H9 (cell line): ENCODE measurements at places on chromosomes 11 and 22. TPM values are rescaled to one million over a fixed set of nuclear protein-coding genes. Genes with fewer than 3 reads are reported as not detected.

Gene OR10G4
- 0.07 TPM in 1 of 2 replicates, not detected in the other for total RNA-seq

- no peak overlapping the region for H3K27ac ChIP-seq
- H3K36me3 ChIP-seq: peaks cover 41% of the 10 kb centered on the region
- H3K4me1 ChIP-seq: no peaks in the 10 kb centered on the region
- no peak for DNase-seq
Measured at GRCh38 chr11:108237058-108237481, 14.2 kb downstream of the ATM start.

GRCh38 chr22:35349704-35350538, 31.0 kb upstream of the HMOX1 start:
- no peak overlapping the region for H3K27ac ChIP-seq
- H3K27me3 ChIP-seq: no peaks in the 10 kb centered on the region
- no peak overlapping the region for H3K4me3 ChIP-seq
- no peak for DNase-seq
- H3K36me3 ChIP-seq: no peaks in the 10 kb centered on the region; the same call in 1 of the 3 replicates

Gene APOBEC3H
- 0.48 TPM in 2 replicates for total RNA-seq

GRCh38 chr11:44398266-44399030, 88.5 kb upstream of the ALX4 start:
- H3K4me3 ChIP-seq: no peak overlapping the region
- DNase-seq: no peak
- H3K4me1 ChIP-seq: no peaks in the 10 kb centered on the region
- H3K36me3 ChIP-seq: no peaks in the 10 kb centered on the region; the same call in 2 of the 3 replicates
- no peak overlapping the region for H3K27ac ChIP-seq
- H3K27me3 ChIP-seq: no peaks in the 10 kb centered on the region

Gene RASSF7
- 26.3 and 30.0 TPM in 2 replicates for total RNA-seq

GRCh38 chr11:2775626-2776350, 76.0 kb upstream of the KCNQ1OT1 start:
- no peaks in the 10 kb centered on the region for H3K36me3 ChIP-seq
- no peak for DNase-seq
- peaks cover 5% of the 10 kb centered on the region; the same call in 1 of the 2 replicates for H3K27me3 ChIP-seq

Gene KIAA1671
- total RNA-seq: 20.7 and 22.6 TPM in 2 replicates

Gene POU2AF1
- not detected in 2 replicates for total RNA-seq

Gene ARHGAP20
- total RNA-seq: 0.04 and 0.09 TPM in 2 replicates

Gene PKDREJ
- 0.04 and 0.09 TPM in 2 replicates for total RNA-seq

Gene OR6A2
- 0.33 and 0.35 TPM in 2 replicates for total RNA-seq

Gene P2RY2
- total RNA-seq: 0.26 and 0.35 TPM in 2 replicates

- no peak overlapping the region for H3K27ac ChIP-seq
- no peaks in the 10 kb centered on the region for H3K4me1 ChIP-seq
- no peak overlapping the region for H3K4me3 ChIP-seq
- no peaks in the 10 kb centered on the region; the same call in 2 of the 3 replicates for H3K36me3 ChIP-seq
- no peaks in the 10 kb centered on the region for H3K27me3 ChIP-seq
Measured at GRCh38 chr11:134369656-134370525, 38.1 kb downstream of the GLB1L2 start.

- DNase-seq: peak; percentile 49
- no peaks in the 10 kb centered on the region for H3K27me3 ChIP-seq
Measured at GRCh38 chr22:36171941-36172340, 11.4 kb upstream of the APOL3 start.

DNA sequence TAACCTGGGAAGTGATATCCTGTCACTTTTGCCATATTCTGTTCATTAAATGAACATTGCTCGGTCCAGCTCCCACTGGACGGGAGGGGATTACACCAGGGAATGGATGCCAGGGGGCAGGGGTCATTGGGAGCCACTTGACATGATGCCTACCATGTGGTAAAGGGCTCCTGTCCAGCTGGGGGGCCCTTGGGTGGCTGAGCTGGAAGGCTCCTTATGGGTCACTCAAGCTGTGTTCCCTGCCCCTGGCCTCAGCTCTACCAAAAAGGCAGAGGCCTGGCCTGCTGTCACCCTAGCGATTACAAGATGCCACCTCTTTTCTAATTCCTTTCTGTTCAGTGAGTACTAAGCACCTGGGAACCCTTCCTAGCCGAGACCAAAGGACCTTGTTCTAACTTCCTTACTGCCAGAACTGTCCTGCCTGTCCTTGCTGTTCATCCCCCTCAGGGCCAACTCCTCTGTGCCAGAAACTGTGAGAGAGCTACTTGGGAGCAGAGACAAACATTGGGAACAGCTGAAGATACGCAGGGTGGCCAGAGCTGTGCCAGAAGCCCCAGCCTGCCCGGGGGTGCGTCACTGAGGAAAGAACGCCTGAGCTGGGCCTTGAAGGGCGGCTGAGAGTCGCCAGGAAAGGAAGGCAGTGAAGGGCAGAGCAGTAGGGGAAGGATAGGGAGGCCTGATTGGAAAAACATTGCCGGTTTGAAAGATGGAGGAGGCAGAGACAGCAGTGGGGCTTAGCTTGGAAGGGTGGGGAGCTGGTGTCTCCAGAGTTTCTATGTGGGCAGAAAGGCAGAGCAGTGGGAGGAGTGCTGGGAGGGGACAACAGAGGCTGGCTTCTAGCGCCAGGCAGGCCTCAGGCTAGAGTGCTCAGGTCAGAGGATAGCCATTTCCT, 12.7 kb upstream of the UVRAG start:
- no peak overlapping the region for H3K4me3 ChIP-seq
- no peak overlapping the region for H3K27ac ChIP-seq
- H3K4me1 ChIP-seq: no peaks in the 10 kb centered on the region

GRCh38 chr11:59426361-59427067, at the start of gene OR5A2:
OR5A2 (minus strand) TSS chr11:59426413; CDS start chr11:59422953, 3,460 bp downstream.
- H3K36me3 ChIP-seq: no peaks in the 10 kb centered on the region
- peak within 1 kb of the TSS; percentile 20 for H3K27ac ChIP-seq
- no peaks in the 10 kb centered on the region for H3K27me3 ChIP-seq
- H3K4me3 ChIP-seq: peak within 1 kb of the TSS; percentile 61
- H3K4me1 ChIP-seq: peaks cover 5% of the 10 kb centered on the region; the same call in 1 of the 2 replicates
- DNase-seq: peak; percentile 38

Gene LINC01488
- total RNA-seq: not detected in 2 replicates

GRCh38 chr11:7688238-7688826, 15.0 kb upstream of the CYB5R2 start:
- H3K4me3 ChIP-seq: no peak overlapping the region
- H3K27me3 ChIP-seq: no peaks in the 10 kb centered on the region; the same call in 1 of the 2 replicates
- H3K4me1 ChIP-seq: no peaks in the 10 kb centered on the region
- no peaks in the 10 kb centered on the region for H3K36me3 ChIP-seq

GRCh38 chr11:18235394-18236334, 938 bp downstream of the SAA4 start:
- H3K27me3 ChIP-seq: no peaks in the 10 kb centered on the region
- DNase-seq: no peak
- no peak overlapping the region for H3K4me3 ChIP-seq
- H3K36me3 ChIP-seq: no peaks in the 10 kb centered on the region
- H3K4me1 ChIP-seq: no peaks in the 10 kb centered on the region

DNA sequence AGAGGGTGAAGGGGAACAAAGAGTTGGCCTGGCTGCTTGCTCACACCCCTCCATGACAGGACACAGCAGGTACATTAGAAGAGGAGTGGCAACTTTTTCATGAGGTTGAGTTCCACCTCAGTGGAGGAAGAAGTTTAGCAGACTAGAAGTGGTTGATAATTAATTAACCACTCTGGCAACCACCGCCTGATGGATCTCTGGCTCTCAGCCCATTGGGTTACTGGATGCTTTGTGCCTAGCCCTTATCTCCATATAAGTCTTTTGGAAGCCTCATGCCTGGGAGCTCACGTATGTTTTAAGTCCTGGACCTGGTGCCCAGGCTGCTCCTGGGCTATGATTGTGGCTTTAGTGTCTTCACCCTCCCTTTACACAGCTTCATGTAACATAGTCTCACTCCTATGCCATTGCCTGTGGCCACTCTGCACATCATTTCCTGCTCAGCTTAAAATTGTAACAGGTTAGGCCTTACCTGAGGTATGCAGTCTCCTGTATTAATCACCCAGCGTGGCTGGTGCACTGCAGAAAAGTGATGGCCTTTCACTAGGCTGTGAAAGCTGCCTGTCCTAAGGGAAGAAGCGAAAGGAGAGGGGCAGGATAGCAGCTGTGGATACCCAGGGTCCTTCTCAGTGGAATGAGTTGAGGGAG, 72.7 kb upstream of the CRTAM start:
- DNase-seq: no peak
- H3K36me3 ChIP-seq: no peaks in the 10 kb centered on the region
- H3K4me1 ChIP-seq: no peaks in the 10 kb centered on the region
- no peak overlapping the region for H3K4me3 ChIP-seq

- no peak for DNase-seq
- no peak overlapping the region for H3K27ac ChIP-seq
- no peaks in the 10 kb centered on the region for H3K36me3 ChIP-seq
- H3K4me1 ChIP-seq: no peaks in the 10 kb centered on the region; the same call in 1 of the 2 replicates
- no peak overlapping the region for H3K4me3 ChIP-seq
Measured at GRCh38 chr11:69035150-69035945, 13.4 kb upstream of the TPCN2 start.

DNA sequence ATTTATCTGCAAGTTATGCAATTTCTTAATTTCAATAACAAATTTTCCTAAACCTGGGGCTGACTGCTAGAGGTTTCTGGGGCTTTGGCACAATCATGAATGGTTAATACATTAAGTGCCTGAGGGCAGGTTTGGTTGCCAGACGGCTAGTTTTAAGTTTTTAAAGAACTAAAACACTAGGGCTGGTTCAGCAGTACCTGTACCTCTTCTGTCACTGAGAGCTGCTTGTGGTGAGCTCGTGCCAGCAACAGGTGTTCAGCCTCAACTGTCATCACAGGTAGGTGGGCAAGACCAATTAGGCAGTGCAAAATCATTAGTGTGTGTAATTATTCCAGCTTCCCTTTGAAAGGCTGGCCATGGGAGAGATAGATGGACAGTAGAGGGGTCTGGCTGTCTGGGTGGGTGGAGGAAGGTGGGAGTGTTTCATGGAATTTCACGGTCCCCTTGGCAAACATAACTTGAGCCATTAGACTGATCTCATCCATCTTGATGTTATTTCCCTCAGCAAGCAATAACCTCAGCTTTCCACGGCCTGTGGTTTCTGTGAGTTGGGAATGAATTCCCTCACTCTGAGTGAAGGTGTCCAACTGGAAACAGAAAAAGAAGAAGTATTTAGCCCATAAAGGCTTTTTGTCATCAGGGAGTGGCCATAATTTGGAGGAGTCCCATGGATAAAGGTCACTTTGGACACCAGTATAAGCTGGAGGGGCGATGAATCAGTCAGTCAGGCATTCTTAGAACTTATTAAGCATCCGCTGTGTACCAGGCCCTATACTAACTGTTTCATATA, 114.8 kb downstream of the SNX19 start:
- no peak overlapping the region for H3K4me3 ChIP-seq
- DNase-seq: no peak
- no peaks in the 10 kb centered on the region for H3K36me3 ChIP-seq
- no peaks in the 10 kb centered on the region for H3K27me3 ChIP-seq
- H3K4me1 ChIP-seq: peaks cover 9% of the 10 kb centered on the region; the same call in 1 of the 2 replicates

Gene NFRKB
- total RNA-seq: 40.3 and 41.0 TPM in 2 replicates

GRCh38 chr11:119783466-119784400, 54.7 kb upstream of the NECTIN1 start:
- no peak overlapping the region for H3K4me3 ChIP-seq
- H3K4me1 ChIP-seq: no peaks in the 10 kb centered on the region
- no peaks in the 10 kb centered on the region for H3K27me3 ChIP-seq
- no peaks in the 10 kb centered on the region for H3K36me3 ChIP-seq

Gene RFPL1
- not detected in 2 replicates for total RNA-seq

DNA sequence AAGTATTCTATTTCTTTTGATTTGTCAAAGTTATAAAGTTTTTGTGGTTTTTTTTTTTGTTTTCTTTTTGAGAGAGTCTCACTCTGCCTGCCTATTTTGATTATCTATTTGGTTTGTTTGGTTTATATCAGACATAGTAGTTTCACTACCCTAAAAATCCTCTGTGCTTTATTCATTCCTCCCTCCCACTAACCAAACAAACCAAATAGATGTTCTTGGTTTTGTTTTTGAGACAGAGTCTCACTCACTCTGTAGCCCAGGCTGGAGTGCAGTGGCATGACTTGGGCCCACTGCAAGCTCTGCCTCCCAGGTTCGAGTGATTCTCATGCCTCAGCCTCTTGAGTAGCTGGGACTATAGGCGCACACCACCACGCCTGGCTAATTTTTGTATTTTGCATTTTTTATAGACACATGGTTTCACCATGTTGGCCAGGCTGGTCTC, 67.9 kb downstream of the ENTHD1 start:
- no peak for DNase-seq
- H3K36me3 ChIP-seq: no peaks in the 10 kb centered on the region
- no peak overlapping the region for H3K4me3 ChIP-seq
- no peaks in the 10 kb centered on the region for H3K27me3 ChIP-seq
- H3K4me1 ChIP-seq: no peaks in the 10 kb centered on the region

GRCh38 chr11:47485107-47485506, 36.2 kb upstream of the RAPSN start:
- no peak overlapping the region for H3K27ac ChIP-seq
- H3K4me1 ChIP-seq: no peaks in the 10 kb centered on the region
- peaks cover 48% of the 10 kb centered on the region; the same call in 2 of the 3 replicates for H3K36me3 ChIP-seq
- H3K4me3 ChIP-seq: no peak overlapping the region
- H3K27me3 ChIP-seq: no peaks in the 10 kb centered on the region

- no peak for DNase-seq
- H3K36me3 ChIP-seq: no peaks in the 10 kb centered on the region
- no peak overlapping the region for H3K4me3 ChIP-seq
- H3K27ac ChIP-seq: no peak overlapping the region
- no peaks in the 10 kb centered on the region for H3K4me1 ChIP-seq
Measured at GRCh38 chr11:122253589-122254231, 137.7 kb upstream of the BLID start.

Gene MIF
- 1,068 and 1,091 TPM in 2 replicates for total RNA-seq

Gene CRYBB3
- 0.39 and 0.53 TPM in 2 replicates for total RNA-seq

Gene SCN3B
- 0.64 and 0.77 TPM in 2 replicates for total RNA-seq

DNA sequence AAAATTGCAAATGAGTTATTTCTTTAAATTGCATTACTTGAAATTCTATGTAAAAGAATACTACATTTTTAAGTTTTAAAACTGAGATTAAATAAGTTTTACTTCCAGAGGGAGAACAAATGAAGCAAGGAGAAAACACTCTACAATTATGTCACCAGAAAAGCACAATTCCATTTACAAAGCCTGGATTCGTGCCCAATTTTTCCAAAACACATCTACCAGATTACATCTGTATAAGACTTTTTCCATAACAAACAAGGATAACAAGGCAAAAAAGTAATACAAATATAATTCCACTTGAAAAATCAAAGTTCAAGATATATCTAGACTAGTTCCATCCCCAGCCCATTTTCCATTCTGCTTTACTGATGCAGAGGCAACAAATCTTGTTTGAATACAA, 40.5 kb downstream of the MTMR2 start:
- no peak overlapping the region for H3K4me3 ChIP-seq
- H3K4me1 ChIP-seq: no peaks in the 10 kb centered on the region
- no peaks in the 10 kb centered on the region for H3K27me3 ChIP-seq

DNA sequence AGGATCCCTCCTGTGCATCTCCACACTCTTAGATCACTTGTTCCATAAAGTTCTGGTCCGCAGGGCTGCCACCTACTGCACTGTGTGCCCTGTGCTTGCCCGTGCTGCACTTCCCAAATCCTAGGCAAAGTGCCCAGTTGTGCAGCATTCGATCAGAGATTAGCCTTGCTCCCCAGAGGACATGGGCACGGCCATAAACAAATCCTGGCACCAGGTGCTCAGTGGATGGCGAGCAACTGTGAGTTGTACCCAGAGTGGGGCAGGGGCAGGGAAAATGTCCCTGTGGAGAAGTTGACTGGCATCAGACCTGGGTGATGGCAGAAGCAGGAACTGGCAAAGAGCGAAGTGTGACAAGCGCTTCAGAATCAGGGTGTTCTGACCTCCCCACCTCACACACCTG, 4.7 kb downstream of the FADS2 start:
- H3K27ac ChIP-seq: peak overlapping the region; percentile 27
- peaks cover 23% of the 10 kb centered on the region; the same call in 2 of the 3 replicates for H3K36me3 ChIP-seq
- peaks cover 11% of the 10 kb centered on the region; the same call in 1 of the 2 replicates for H3K4me1 ChIP-seq
- H3K27me3 ChIP-seq: no peaks in the 10 kb centered on the region
- peak overlapping the region; percentile 70; the same call in 1 of the 3 replicates for H3K4me3 ChIP-seq
- DNase-seq: no peak

Gene PPFIBP2
- 4.3 and 8.3 TPM in 2 replicates for total RNA-seq

Gene SPON1
- 0.20 and 0.22 TPM in 2 replicates for total RNA-seq
